ENCODE measurements at places on chromosomes 11 and 22. TPM values are rescaled to one million over a fixed set of nuclear protein-coding genes. Genes with fewer than 3 reads are reported as not detected.
A peak's percentile ranks its signal among the peaks of the same experiment; 100 is the strongest.

The KRTAP5-8 gene
- not detected for total RNA-seq

The GAL gene
- 0.58 TPM for total RNA-seq

The SPON1 gene
- 9.4 TPM for total RNA-seq

The APOBEC3H gene
- 0.41 TPM for total RNA-seq

- peaks cover 48% of the 10 kb centered on the region for H3K4me1 ChIP-seq
- peaks cover 33% of the 10 kb centered on the region for H3K36me3 ChIP-seq
- H3K4me3 ChIP-seq = peak overlapping the region; percentile 83
These were observed 441 bp upstream of the RPS6KA4 start for GRCh38 chr11:64358536-64358906.

GRCh38 chr11:133712051-133712560 lies 133.2 kb downstream of the SPATA19 start:
- no peak overlapping the region for H3K27ac ChIP-seq
- H3K27me3 ChIP-seq = peaks cover 5% of the 10 kb centered on the region
- H3K36me3 ChIP-seq = no peaks in the 10 kb centered on the region
- H3K4me3 ChIP-seq = no peak overlapping the region
- no peak for DNase-seq

DNA sequence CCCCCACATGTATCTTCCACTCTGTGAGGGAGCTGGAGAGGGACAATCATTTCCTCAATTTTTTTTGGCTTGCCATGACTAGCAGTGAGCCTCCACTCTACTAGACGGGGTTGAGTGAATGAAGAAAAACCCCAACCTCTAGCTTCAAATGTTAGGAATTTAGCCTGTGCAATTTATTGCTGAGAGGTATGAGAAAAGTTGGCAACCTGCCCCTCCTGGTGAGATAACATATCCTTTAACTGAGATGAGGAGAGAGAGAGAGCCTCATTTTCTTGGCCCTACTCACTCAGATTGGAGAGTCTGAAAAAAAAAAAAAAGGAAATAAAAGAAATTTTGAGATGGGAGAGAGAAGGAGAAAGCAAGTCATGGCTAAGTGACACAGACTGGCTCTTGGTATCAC lies 218.2 kb upstream of the CARD18 start:
- no peaks in the 10 kb centered on the region for H3K36me3 ChIP-seq
- H3K4me1 ChIP-seq = no peaks in the 10 kb centered on the region
- no peaks in the 10 kb centered on the region for H3K27me3 ChIP-seq
- H3K27ac ChIP-seq = no peak overlapping the region
- DNase-seq = no peak

DNA sequence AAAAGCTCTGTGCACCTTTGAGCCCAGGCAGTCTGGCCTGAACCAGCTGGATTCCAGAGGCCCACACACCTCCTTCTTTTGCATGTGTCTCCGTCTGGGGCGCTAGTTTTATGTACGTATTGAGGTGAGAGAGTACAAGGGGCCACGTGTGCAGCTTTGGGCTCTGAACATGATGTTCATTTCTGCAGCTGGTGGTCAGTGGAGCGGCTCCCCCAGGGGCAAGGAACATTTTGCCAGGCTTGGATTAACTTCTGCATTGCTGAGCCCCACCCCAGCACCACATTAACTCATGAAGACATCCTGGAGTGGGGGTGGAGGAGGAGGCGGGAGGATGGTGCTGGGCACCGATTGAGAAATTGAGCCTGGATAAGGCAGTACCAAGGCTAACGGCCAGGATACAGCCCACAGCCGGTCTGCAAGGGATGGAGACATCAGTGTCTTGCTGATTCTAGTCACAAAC lies 13.8 kb downstream of the USP2 start:
- peaks cover 23% of the 10 kb centered on the region for H3K27me3 ChIP-seq
- H3K27ac ChIP-seq = peak overlapping the region; percentile 95
- H3K4me1 ChIP-seq = peaks cover 97% of the 10 kb centered on the region
- peak overlapping the region; percentile 56 for H3K4me3 ChIP-seq
- DNase-seq = no peak

DNA sequence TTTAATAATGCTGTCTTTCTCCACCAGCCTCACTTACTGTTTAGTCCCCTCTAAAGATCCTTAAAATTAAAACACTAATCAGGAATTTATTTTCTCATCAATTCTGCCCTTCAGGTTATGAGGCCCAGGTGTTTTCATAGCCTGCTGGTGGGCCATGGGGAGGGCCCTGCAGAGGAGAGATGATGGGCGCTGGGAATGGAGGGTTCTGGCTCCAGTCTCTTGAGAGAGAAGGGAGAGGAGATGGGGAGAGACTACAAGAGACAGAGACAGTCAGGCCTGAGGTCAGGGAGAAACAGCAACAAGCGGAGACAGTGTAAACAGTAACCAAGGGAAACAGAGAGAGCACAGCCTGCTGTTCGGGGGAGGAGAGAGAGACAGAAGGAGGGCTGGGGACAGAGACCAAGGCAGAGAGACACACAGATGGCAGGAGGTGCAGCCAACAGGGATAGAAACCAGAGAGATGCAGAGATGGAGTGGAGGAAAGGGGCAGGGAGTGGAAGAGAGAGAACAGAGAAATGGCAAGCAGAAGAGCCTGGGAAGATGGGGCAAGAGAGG lies 187.3 kb upstream of the SYT13 start:
- H3K27me3 ChIP-seq = peaks cover 13% of the 10 kb centered on the region
- H3K4me1 ChIP-seq = no peaks in the 10 kb centered on the region
- no peaks in the 10 kb centered on the region for H3K36me3 ChIP-seq
- DNase-seq = no peak

- peak overlapping the region; percentile 99 for H3K27ac ChIP-seq
- no peaks in the 10 kb centered on the region for H3K27me3 ChIP-seq
- no peaks in the 10 kb centered on the region for H3K36me3 ChIP-seq
- DNase-seq = no peak
These were observed 1.1 kb upstream of the FBXO7 start for GRCh38 chr22:32473388-32473952.

Data from left ventricle myocardium inferior (tissue), 1 donor.